ENCODE measurements at places on chromosomes 1 and 21.

DNA sequence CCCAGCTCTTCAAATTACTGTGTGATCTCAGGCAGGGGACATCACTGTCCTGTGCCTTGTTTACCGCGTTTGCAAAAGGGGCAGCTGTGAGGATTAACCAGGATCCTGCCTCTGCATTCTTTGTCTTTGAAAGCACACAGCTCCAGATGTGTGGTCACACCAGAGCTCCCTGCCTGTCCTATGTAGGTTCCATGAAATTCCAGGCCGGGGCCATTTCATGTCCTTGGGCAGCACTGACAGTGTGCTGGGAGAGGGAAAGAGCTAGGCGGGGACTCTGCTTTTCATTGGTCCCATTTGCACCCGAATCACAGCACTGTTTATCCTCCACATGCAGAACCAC, 42.2 kb upstream of the SELENON start:
- DNase-seq, result no peak

GRCh38 chr1:3030663-3031381, 9.6 kb downstream of the ACTRT2 start:
- no peak for DNase-seq

GRCh38 chr1:98355656-98356383, 305.7 kb upstream of the SNX7 start:
- no peak for DNase-seq

- no peak for DNase-seq
Observed at GRCh38 chr21:36544545-36544944, 64.6 kb upstream of the CLDN14 start.

- no peak for DNase-seq
Observed at GRCh38 chr21:33313183-33313582, 11.6 kb upstream of the IFNAR1 start.

GRCh38 chr1:17189632-17189990, 15.3 kb upstream of the PADI1 start:
- DNase-seq, result no peak

- DNase-seq, result no peak
Observed at GRCh38 chr1:15364740-15365139, 44.9 kb upstream of the EFHD2 start.

DNA sequence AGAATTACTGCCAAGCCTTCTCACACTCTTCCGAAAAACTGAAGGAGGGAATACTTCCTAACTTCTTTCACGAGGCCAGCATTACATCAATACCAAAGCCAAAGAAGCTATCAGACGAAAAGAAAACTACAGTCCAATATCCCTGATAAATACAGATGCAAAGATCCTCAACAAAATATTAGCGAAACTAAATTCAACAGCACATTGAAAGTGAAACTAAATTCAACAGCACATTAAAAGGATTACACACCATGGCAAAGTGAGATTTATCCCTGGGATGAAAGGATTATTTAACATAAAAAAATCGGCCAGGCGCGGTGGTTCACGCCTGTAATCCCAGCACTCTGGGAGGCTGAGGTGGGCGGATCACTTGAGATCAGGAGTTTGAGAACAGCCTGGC, 176.8 kb downstream of the FAF1 start:
- DNase-seq, result no peak

DNA sequence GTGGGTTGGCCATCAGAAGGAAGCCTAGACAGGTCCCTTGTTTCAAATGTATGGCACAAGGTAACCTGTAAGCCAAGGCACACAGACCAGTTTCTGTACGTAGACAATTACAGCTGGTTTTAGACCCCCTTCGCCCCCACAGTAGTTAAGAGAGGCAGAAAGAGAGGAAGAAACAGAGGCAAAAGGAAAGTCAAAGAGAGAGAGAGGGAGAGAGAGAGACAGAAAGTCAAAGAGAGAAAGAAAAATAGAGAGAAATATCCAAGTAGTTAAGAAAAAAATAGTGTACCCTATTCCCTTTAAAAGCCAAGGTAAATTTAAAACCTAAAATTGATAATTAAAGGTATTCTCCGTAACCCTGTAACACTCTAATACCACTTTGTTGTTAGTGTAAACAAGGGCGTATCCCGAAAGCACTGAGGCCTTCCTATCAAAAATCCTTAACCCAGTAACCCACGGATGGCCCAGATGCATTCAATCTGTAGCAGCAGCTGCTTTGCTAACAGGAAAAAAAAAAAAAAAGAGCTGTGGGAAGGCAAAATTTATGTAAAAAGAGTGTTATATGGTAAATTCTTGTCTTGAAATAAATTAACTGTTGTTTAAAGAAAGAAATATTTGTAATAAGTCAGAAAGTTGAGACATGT, 49.4 kb downstream of the ADCY10 start:
- DNase-seq, result no peak

GRCh38 chr1:248924696-248925532, 18.9 kb downstream of the PGBD2 start:
- peak; percentile 38 for DNase-seq

GRCh38 chr1:243378669-243379068, 122.8 kb downstream of the SDCCAG8 start:
- DNase-seq, result no peak

DNA sequence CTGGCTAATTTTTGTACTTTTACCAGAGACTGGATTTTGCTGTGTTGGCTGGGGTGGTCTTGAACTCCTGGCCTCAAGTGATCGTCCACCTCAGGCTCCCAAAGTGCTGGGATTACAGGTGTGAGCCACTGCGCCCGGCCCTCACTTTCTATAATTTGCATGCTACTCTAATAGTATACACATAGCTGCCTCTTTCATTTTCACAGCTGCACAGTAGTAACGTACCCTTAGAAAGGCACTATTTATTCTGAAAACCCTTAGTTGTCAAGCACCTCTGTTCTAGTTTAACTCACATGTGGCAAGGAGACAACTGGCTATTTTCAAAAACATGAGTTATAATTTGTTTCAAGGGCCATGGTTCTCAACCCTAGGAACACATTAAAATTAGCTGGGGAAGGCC, 17.2 kb downstream of the TPM3 start:
- no peak for DNase-seq

GRCh38 chr1:171166361-171166760, 18.7 kb upstream of the FMO2 start:
- no peak for DNase-seq

GRCh38 chr1:180130651-180131050, 24.0 kb upstream of the QSOX1 start:
- DNase-seq, result no peak

- no peak for DNase-seq
Observed at GRCh38 chr1:24855474-24855873, 74.6 kb downstream of the RUNX3 start.

- no peak for DNase-seq
Observed at GRCh38 chr1:50426702-50427085, 3.5 kb upstream of the DMRTA2 start.

DNA sequence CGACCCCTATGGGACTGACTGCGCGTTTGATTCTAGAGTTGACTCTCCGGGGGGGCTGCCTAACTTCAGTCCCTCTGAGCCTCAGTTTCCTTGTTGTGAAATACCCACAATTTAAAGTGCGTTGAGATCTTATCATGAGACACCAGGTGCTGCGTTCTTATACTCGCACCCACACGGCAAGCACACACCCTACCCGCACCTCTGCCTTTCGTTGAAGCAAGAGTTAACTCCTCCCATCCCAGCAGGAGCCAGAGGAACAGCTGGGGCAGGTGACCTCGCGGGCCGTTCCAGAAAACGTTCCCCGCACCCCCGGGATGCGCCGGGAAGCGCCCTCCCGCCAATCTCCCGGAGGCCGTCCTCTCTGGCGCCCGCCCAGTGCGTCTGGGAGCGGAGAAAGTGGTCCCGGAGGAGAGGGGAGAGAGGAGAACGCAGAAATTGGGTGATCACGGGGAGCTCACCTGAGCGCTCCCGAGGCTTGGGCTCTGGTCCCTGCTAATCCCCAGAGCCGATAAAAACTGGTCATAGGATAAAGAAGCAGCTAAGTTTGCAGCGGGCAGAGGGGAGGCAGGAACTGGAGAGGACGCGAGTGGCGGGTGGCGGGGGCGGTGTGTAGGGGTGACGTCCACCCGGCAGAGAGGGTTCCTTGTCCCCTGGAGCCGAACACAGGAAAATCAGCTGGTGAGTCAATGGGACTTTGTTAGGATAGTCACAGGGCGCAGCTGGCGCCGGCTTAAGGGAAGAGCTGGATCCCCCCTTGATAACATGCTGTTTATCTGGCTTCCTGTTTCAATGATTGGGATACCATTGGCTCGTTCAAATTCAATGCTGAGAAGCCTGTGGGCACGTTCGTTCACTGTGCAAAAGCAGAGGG, 869 bp downstream of the NAV1 start:
- DNase-seq, result no peak

DNA sequence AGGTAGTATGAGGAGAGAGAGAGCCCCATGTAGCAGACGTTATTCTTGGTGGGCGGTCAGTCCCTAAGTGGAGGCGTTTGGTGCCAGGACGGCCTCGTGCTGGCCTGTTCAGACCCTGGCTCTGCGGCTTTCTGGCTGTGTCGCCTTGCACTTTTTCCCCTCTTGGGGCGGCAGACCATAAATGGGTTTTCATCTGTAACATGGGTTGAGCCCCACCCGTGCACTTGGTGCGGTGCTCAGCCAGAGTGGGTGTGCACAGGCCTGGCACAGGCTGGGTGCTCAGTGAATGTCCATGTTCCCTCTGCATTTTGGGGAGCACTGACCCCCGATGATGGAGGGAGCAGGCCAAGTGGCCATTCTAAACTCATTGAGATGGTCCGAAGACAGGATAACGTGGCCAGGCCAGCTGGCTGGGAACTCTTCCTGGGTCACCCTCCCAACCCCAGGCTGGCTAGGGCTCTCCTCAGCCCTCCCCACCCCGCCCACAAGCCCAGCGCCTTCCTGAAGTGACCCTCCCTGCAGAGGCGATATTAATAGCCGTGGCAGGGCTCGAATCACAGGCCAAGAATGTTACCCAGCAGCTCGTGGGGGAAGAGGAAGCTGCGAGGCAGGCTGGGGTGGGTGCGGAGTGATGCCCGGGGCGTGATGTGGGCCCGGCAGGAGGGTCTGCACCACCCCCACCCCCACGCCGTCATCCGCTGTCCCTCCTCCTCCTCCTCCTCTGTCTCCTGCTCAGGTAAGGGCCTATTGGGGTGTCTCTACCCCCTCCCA, 78.5 kb downstream of the ARHGEF10L start:
- no peak for DNase-seq

GRCh38 chr1:226428791-226429461, 21.0 kb upstream of the PARP1 start:
- no peak for DNase-seq

DNA sequence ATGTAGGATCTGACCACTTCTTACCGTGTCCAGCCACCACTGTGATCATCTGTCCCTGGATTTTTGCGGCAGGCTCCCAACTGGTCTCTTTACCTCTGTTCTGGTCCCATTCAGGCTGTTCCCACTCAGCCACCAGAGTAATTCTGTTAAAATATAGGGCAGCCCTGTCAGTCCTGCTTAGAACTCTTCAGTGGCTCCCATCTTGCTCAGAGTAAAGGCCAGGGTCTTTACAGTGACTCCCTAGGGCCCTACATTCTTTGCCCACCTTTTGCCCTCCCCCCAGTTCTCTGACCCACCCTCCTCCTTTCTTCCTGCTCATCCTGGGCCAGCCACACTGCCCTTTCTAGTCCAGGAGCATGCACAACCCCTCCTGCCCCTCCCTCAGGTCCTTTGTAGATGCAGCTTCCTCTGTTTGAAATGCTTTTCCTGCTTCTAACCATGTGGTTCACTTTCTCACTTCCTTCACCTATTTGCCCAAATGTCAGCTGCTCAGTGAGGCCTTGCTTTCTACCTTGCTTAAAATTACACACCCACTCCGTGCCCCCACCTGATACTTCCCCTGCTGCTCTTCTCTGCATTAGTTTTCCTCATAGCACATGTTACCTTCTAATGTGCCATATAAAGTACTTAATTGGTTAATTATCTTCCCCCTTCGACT, 7.8 kb downstream of the UBIAD1 start:
- DNase-seq, result no peak

GRCh38 chr1:6483017-6483760, 8.3 kb downstream of the PLEKHG5 start:
- no peak for DNase-seq

DNA sequence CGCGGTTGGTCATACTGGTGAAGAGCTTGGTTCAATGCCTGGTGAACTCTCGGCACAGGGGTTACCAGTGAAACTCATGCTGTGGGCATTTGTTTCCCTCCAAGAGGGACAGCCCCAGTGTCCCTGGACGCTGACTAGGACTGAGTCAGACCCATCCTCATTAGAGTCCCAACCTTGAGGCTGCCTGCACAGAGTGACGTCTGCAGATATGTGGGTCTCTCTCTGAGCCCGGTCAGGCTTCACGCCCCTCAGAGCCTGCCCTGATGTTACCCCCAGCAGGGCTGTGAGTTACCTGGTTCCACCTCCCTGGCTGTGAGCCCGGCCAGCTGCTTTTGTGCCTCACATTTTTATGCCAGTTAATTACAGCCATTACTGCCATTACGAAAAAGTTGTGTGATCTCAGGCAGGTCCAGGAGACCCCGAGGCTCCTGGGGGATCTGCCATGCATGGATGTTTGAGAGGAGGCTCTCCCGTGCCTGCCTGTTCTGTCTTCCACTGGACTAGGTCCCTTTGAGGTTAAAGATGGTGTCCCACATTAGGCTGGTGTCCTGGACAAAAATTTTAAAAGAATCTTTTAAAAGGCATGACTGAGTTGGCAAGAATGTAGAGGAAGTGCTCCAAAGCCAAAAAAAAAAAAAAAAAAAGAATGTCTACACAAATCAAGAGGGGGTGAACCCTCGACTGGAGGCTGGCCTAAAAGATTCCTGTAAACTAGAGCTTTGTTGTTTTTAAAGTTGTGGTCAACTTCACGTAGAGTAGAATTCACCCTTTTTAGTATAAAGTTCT, 36.6 kb upstream of the PADI1 start:
- DNase-seq, result no peak

DNA sequence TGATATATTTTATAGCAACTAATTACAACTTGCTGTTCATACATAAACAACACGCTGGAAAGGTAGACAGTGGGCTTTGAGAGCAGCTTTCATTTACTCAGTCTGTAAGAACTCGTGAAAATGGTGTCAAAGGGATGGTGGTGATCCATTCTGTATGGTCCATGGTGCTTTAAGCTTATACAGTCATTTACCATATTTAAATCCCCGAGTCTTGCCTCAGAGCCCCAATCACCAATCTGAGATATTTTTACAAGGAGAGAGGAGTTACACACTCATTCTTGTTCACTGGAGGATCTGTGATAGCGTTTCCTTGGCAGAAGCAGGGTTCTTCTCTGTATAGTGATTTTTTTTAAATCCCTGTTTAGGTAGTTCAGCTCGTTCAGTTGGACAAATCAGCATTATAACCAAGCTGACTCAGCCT, 694.6 kb downstream of the USP25 start:
- DNase-seq, result no peak

DNA sequence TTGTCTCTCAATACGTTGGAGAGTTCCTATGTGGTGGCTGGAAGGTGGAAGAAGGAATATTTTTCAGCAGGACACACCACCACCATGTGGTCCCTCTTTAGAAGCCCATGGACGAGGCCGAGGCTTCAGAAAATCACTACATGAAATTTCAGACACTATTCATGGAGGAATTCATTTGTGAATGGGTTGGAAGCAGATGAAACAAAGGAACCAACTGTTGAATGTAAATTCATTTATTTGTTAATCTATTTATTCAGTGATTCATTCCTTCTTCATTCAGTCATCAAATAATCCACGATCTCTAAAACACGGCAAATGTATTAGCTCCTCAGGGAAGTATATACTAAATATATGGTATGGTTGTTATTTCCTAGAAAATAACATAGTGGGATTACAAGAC, 12.2 kb downstream of the SLC35F3 start:
- DNase-seq, result no peak

Data from HAP-1 (cell line).